Left ventricle myocardium inferior (tissue), 1 donor: ENCODE measurements at places on chromosomes 3 and 15. TPM values are rescaled to one million over a fixed set of nuclear protein-coding genes. Genes with fewer than 3 reads are reported as not detected.

The LMAN1L gene
- 8.1 TPM for total RNA-seq

The LDHAL6B gene
- not detected for total RNA-seq

The GOLGA6B gene
- not detected for total RNA-seq

The SLC51B gene
- total RNA-seq, result not detected

The COPG1 gene
- 86.1 TPM for total RNA-seq

The AGBL1 gene
- total RNA-seq, result not detected

The RTP3 gene
- not detected for total RNA-seq

The STX19 gene
- total RNA-seq, result not detected

The CYP11A1 gene
- 0.27 TPM for total RNA-seq

The GNAT1 gene
- not detected for total RNA-seq

- no peak for DNase-seq
These were observed 889.2 kb downstream of the PDCD6IP start for GRCh38 chr3:34687671-34688070.

- no peak for DNase-seq
These were observed 176.8 kb downstream of the ABHD5 start for GRCh38 chr3:43867436-43868072.

- no peak for DNase-seq
These were observed 1.8 kb upstream of the LARP6 start for GRCh38 chr15:70855764-70856163.

GRCh38 chr3:52246728-52247408 lies 1.3 kb downstream of the PPM1M start:
- peak; percentile 25 for DNase-seq

- no peak for DNase-seq
These were observed 114.6 kb downstream of the SEMA5B start for GRCh38 chr3:122912772-122913538.

DNA sequence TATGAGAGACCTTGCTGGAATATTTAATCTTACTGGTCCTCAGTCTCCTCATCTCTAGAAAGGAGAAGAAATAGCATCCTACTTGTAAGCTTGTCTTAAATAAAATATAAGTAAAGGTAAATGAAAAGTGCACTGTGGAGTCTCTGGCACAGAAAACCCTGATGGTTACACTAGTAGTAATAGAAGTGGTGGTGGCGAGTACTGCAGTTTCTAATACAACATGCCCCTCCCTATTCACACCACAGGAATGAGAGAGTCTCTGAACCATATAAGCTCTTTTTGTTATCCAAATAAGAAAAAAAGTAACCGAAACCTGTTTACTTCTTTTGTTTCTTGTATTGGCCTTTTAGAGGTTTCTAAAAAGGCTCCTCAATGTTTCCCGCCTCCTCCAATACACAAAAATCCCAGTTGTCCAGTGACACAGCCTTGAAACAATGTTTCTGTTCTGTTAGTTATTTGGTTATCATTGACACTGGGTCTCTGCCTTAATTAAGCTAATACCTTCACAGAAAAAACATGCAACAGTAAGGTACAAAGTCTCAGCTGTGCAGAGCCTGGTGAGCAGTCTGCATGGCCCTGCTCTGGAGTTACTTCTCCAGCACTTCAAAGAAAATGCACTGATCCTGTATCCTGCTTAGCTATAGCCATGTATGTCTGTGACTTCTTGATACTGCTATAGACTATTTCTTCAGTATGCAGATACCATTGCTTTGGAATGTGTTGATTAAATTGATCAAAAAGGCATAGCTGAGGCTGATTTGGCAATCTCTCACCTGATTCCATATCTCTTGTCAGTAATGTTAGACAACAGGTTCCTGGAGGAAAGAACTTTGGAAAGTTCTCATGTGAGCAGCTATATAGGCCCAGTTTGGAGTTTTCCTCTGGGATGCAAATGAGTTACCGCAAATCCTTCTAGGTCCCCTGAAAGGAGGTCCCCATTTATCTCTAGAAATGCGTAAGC lies 315.6 kb upstream of the IL12A start:
- no peak for DNase-seq

GRCh38 chr15:71346464-71346863 lies 231.2 kb downstream of the THSD4 start:
- DNase-seq, result no peak

- DNase-seq, result no peak
These were observed 2.8 kb upstream of the RTP2 start for GRCh38 chr3:187705164-187705563.

GRCh38 chr3:55911266-55911665 lies 424.2 kb upstream of the WNT5A start:
- DNase-seq, result no peak

GRCh38 chr3:177321819-177322218 lies 124.5 kb upstream of the TBL1XR1 start:
- no peak for DNase-seq

- DNase-seq, result no peak
These were observed 7.2 kb downstream of the SH3BP5 start for GRCh38 chr3:15325228-15325627.

- no peak for DNase-seq
These were observed 74.3 kb downstream of the ABTB1 start for GRCh38 chr3:127747066-127747465.

- DNase-seq, result no peak
These were observed 1025.4 kb downstream of the FHIT start for GRCh38 chr3:60225848-60226247.
